ENCODE measurements at places on chromosomes 2 and 18. TPM values are rescaled to one million over a fixed set of nuclear protein-coding genes. Genes with fewer than 3 reads are reported as not detected.

The FAM98A gene
- 15.3 TPM for total RNA-seq

The PLGLB2 gene
- 3.2 TPM for total RNA-seq

The NETO1 gene
- not detected for total RNA-seq

The EVX2 gene
- not detected for total RNA-seq

The PAIP2B gene
- 2.6 TPM for total RNA-seq

DNA sequence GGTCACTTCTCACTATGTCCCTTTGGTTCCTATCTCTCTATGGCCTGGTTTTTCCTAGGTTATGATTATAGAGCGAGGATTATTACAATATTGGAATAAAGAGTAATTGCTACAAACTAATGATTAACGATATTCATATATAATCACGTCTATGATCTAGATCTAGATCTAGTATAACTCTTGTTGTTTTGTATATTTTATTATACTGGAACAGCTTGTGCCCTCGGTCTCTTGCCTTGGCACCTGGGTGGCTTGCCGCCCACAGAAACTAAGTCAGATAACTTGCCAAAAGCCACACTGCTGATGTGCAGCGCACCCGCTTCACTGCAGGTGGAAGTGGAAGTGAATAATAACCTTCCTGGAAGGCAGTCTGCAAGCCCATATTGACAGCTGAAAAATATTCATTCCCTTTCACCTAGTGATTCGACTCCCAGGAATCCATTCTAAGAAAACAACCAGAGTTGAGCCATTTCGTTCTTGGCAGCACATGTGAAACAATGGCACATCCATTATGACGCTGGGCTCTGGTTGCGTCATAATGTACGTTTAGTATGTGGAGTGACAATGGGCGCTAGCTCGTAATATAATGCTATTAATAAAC, 725 bp upstream of the ANKRD53 start:
- H3K27me3 ChIP-seq, result no peaks in the 10 kb centered on the region
- H3K27ac ChIP-seq, result no peak overlapping the region
- H3K4me1 ChIP-seq, result peaks cover 11% of the 10 kb centered on the region
- H3K4me3 ChIP-seq, result peak overlapping the region; percentile 66
- DNase-seq, result peak; percentile 63

Data from Karpas-422 (cell line).